Suprapubic skin (tissue), 4 donors: ENCODE measurements at places on chromosomes 1 and 21. TPM values are rescaled to one million over a fixed set of nuclear protein-coding genes. Genes with fewer than 3 reads are reported as not detected.

The RAB25 gene
- total RNA-seq, result 150 TPM

The MFSD2A gene
- total RNA-seq, result 335 TPM

The CFHR1 gene
- total RNA-seq, result not detected

The PTPN22 gene
- 0.34 TPM for total RNA-seq

The PLA2G2C gene
- not detected for total RNA-seq

The SLC50A1 gene
- total RNA-seq, result 27.9 TPM

The PGM1 gene
- total RNA-seq, result 52.8 TPM

The AGMAT gene
- total RNA-seq, result not detected

The TSPEAR gene
- not detected for total RNA-seq

The FCRL5 gene
- total RNA-seq, result not detected

The RGS16 gene
- 0.40 TPM for total RNA-seq

The BGLAP gene
- 4.4 TPM for total RNA-seq

The RGS4 gene
- not detected for total RNA-seq

The HSPA6 gene
- 8.1 TPM for total RNA-seq

The TRIM58 gene
- total RNA-seq, result 0.98 TPM

The LYPD8 gene
- not detected for total RNA-seq

The NR1I3 gene
- not detected for total RNA-seq

The DMBX1 gene
- total RNA-seq, result not detected

The TRIM46 gene
- total RNA-seq, result not detected

The NBPF1 gene
- 25.3 TPM for total RNA-seq

The SYPL2 gene
- total RNA-seq, result not detected

The GLRX2 gene
- 5.7 TPM for total RNA-seq

The SPRR2B gene
- total RNA-seq, result not detected

The LCE6A gene
- 45.5 TPM for total RNA-seq

The FCRL4 gene
- not detected for total RNA-seq

The CYP4A22 gene
- not detected for total RNA-seq

The SGIP1 gene
- 0.72 TPM for total RNA-seq

The PAFAH2 gene
- 31.3 TPM for total RNA-seq

The ELAPOR1 gene
- 65.2 TPM for total RNA-seq

The PRDM16 gene
- total RNA-seq, result 0.19 TPM

The S100B gene
- 15.2 TPM for total RNA-seq

The PMVK gene
- total RNA-seq, result 19.3 TPM

The FCRL2 gene
- total RNA-seq, result not detected

The BTBD19 gene
- 3.4 TPM for total RNA-seq

The KRTAP11-1 gene
- total RNA-seq, result 36.0 TPM

The OR2L8 gene
- total RNA-seq, result not detected

The VPS13D gene
- 148 TPM for total RNA-seq

The IL24 gene
- total RNA-seq, result not detected

The USH2A gene
- 0.08 TPM for total RNA-seq

The HES3 gene
- not detected for total RNA-seq

The CFH gene
- 12.8 TPM for total RNA-seq

The TRNAU1AP gene
- 21.4 TPM for total RNA-seq

The SNAPIN gene
- total RNA-seq, result 37.0 TPM

The LGR6 gene
- total RNA-seq, result 3.9 TPM

The LHX8 gene
- not detected for total RNA-seq

The SYT6 gene
- not detected for total RNA-seq
